ENCODE measurements at places on chromosomes 11 and 22.

- DNase-seq, result no peak
These were observed 61.6 kb downstream of the LRP5 start for GRCh38 chr11:68373815-68374501.

DNA sequence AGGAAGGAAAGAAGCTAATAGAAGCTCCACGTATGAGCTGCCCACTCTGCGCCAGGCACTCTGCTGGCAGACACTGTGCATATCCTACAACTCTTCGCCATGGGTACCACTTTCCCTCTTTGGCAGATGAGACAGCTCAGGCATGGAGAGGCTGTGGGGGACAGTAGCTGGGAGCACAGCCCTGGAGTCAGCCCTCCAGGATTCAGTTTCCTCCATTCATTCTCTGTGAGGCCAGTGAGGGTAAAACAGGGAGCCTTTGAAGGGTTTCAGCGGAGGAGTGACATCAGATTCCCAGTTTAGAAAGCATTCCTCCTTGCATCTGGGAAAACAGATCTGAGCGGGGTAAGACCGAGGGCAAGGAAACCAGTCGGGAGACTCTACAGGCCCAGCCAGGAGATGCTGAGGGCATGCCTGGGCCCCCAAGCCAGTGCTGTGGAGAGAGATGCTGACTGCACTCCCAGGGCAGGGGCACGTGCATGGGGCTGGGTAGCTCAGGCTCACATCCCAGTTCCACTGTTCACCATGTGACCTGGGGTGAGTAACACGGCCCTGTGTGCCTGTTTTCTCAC, 58.3 kb upstream of the EMID1 start:
- no peak for DNase-seq

GRCh38 chr11:31069447-31070205, 299.9 kb downstream of the DCDC1 start:
- DNase-seq, result no peak

DNA sequence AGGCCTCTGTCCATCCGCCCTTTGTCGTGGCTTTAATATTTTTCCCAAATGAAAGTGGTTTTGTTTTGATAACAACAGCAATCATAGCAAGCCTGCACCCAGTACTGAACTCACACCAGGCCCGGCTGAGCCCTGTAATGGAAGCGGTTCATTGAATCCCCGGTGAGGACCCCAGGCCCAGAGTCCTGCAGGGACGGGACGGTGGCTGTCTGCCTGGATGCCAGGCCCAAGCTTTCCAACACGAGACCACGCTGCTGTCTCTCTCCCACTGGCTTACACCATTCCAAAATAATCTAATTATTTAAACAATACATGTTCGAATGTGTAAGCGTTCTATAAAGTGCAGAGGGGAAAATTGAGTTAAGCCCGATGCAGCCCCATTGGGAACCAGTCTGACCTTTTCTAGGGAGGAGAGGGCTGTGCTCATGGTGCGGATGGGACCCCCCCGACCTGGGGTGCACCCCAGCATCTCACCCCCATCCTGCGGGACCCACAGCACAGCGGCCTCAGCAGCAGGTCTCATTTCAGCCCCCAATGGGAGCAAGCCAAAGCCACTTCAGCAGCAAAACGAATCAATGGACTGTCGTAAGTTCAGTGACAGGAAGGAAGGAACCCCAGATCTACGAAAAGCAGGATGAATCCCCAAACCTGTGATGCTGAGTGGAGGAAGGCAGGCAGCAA, 1046.9 kb downstream of the BRD1 start:
- DNase-seq, result no peak

DNA sequence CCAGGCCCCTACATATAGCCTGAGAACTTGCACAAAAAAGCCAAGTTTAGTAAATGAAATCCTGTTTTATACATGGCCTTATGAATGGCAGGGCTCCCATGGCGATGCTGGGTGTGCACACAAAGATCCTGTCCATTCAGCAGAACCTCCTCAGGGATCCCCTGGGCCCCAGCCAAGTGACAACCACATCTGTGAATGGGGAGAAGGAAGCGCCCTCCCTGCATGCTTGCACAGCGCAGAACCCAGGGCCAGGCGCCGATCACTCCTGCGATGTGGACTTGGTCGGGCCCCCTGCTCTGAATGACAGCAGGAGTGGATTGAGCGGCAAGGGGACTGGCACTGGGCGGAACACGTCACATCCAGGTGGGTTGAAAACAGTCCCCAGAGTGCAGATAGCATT, 4.5 kb upstream of the CDC42EP2 start:
- DNase-seq, result peak; percentile 35

GRCh38 chr11:86578727-86579405, 93.5 kb downstream of the ME3 start:
- DNase-seq, result no peak

DNA sequence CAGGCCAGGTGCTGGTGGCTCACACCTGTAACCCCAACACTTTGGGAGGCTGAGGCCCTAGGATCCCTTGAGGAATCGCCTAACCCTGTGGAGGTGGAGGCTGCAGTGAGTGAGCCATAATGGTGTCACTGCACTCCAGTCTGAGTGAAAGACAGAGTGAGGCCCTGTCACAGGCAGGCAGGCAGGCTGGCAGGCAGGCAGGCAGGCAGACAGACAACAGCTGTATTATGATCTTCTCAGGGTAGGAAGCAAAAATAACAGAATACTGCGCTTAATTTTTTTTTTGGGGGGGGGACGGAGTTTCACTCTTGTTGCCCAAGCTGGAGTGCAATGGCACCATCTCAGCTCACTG, 3901.6 kb upstream of the OR11H1 start:
- DNase-seq, result no peak

GRCh38 chr11:16987205-16987568, 27.0 kb downstream of the PLEKHA7 start:
- no peak for DNase-seq

DNA sequence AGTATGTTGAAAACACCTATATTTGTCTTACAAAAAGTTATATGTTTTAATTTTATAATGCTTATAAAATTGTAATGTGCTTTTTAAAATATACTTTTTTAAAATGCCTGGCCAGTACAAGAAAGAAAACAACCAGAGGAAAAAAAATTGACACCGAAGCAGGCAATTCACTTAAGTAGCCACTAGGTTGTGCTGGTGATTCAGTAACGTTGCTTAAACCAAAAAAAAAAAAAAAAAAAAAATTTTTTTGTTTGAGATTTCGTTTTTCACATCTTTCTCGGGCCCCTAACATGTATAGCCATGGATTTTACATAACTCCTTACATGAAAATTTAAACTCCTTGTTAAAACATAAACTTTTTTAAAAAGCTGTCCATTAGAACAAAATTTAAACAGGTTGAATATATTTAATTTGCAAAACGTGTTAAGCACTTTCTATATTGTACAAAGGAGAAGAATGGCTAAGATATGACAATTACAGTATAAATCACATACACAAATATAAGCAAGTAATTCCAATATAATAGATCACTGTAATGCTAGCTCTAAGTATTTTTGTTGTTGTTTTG, 9.2 kb downstream of the OR8B4 start:
- DNase-seq, result peak; percentile 45

- no peak for DNase-seq
These were observed 430.5 kb upstream of the ANO3 start for GRCh38 chr11:25901415-25901814.

GRCh38 chr11:120547811-120548681, 36.5 kb downstream of the GRIK4 start:
- peak; percentile 51 for DNase-seq

DNA sequence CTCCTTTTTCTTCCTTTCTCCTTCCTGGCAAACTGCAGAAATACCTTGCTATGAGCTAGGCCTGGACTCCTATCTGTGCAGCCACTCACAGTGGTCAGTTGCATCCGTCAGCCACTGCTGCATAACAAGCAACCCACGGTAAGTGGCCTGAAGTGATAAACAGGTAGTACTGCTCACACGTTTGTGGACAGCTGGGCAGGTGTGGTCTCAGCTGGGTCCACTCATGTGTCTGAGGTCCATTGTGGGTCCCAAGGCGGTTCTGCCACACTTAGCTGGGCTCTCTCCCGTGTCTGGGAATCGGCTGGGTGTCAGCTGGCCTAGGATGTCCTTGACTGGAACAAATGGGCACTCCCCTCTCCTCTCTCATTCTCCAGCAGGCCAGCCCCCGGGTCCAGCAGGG, 109.3 kb downstream of the BRD1 start:
- DNase-seq, result no peak

- DNase-seq, result no peak
These were observed 22.2 kb downstream of the HPS5 start for GRCh38 chr11:18299721-18300120.

DNA sequence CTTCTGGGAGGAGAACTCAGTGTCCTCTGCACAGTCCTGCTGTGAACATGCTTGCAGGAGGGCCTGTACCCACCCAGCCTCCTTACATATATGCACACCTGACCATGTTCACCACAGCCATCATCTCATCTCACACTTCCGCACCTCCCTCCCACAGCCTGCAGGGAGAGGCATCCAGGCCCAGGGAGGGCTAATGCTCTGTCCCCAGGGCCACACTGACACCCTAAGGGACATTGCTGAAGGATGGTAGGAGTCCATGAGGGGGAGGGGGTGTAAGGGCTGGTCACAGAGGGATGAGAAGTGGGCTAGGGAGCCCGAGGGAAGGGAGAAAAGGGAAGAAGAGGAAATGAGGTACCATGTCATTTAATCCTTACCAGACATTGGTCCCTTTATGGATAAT, 4.4 kb upstream of the KCNC1 start:
- no peak for DNase-seq

GRCh38 chr11:64379817-64380709, 21.1 kb downstream of the RPS6KA4 start:
- no peak for DNase-seq

GRCh38 chr11:59669611-59670009, 773 bp upstream of the PATL1 start:
- DNase-seq, result no peak

DNA sequence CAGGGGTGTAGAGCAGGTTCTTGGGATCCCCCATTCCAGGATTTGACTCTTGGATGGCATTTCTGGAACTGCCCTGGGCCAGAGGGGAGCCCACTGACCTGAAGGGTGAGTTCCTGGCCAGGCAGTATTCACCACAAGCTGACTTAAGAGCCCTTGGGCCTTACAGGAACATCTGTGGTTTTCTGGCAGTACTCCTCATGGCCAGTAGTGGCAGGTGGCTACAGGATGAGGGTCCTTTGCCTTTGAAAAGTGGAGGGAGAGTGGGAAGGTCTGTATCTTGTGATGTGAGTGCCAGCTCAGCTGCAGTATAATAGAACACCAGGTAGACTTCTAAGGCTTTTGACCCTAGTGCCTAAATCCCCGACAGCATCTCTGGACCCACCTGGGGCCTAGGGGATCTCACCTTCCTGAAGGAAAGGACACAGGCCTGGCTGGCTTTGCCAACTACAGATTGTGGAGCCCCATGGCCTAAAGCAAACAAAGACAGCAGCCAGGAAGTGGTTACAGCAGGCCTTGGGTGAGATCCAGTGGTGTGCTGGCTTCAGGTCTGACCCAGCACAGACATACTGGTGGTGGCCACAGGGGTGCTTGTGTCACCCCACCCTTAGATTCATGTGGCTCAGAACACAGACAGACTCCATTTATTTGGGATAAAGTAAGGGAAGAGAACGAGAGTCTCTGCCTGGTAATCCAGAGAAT, 9.0 kb downstream of the OR51S1 start:
- DNase-seq, result peak; percentile 18

DNA sequence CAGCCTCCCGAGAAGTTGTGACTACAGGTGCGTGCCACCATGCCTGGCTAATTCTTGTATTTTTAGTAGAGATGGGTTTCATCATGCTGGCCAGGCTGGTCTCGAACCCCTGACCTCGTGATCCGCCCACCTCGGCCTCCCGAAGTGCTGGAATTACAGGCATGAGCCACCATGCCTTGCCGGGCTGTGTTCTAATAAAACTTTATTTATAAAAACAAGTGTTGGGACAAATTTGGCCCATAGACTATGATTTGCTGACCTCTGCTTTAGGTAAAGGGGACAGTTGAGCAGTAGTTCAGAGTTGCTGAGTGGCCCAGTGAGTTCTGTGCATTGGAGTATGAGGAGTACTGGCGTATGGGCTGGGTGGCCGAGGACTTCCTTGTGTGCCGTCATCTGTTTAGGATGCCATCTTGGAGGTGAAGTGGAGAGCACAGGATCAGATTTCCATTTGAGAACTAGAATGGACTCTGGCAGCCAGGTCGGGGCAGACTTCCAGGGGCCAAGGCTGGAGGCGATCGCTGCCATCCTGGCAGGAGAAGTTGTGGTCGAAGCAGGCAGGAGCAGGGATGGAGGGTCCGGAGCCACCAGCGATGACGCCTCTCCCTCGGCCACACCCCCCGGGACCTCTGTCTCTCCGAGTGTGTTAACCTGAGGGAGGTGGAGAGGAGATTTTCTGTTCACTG, 43.8 kb downstream of the FBLN1 start:
- DNase-seq, result no peak

GRCh38 chr11:108486828-108487227, 11.4 kb downstream of the POGLUT3 start:
- no peak for DNase-seq

GRCh38 chr11:28296426-28296825, 188.2 kb downstream of the METTL15 start:
- no peak for DNase-seq

GRCh38 chr11:125292100-125292499, 127.5 kb downstream of the PKNOX2 start:
- DNase-seq, result no peak

DNA sequence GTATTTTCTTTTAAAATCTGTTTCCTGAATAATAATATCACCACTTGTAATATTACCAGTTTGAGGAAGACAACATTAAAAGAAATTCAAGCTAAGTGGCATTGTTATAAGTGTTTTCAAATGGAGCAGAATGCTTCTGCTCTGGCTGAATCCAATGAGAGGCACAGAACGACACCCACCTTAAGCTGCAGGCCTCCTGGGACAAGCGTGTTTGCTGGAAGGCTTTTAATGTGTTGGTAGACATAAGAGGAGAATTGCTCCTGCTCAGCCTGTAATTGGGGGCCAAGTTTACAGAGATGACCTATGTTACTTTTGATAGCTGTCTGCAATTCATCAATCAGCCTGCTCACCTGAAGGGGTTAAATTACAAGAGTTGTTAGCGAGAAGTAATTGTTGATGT, 242.2 kb downstream of the DCDC1 start:
- no peak for DNase-seq

- DNase-seq, result no peak
These were observed 55.8 kb downstream of the GRAMD4 start for GRCh38 chr22:46675938-46676337.

DNA sequence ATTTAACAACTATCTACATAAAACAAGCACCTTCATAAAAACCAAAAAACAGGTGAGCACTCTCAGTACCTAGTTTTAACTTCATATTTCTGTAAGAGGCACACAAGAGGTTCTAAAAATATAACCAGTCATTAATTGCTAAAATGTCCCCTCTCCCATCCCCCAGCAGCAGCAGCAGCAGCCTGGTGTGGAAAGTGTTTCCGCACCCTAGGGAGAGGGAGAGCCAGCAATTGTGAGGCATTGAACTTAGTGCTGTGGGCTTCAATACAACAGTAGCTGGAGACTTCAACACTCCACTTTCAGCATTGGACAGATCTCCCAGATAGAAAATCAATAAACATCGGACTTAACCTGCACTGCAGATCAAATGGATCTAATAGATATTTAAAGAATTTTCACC, 1158.5 kb downstream of the JRKL start:
- DNase-seq, result no peak

Measured in NCI-H2081 (cell line).